Stimulated activated CD4-positive, alpha-beta T cell treated with anti-CD3 and anti-CD28 coated beads, Interleukin-15, amount 100 ng/mL, for 1 hour (primary cell): ENCODE measurements at places on chromosomes 4 and X.

DNA sequence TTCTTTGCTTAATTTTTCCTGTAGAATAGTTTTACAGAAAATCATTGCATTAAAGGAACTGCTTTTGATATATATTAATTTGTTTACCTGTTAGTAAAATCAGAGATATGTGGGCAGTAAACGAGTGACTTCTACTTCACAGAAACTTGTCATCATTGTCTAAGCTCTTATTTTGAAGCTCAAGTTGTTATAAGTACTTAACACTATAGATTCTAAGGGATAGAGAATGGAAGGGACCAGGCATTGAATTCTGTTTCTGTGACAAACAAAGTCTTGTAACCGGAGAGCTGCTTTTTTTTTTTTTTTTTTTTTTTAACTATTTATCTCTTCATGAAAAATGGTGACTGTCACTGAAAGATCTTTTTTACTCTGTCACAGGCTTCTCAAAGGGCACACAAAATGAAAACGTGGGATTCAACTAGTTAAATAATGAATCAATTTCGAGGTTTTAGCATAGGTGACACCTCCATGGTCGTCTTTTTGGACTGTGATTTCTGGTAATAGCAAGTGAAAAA is 14.4 kb downstream of the STK26 start:
- DNase-seq = no peak

- no peak for DNase-seq
Observed at GRCh38 chr4:120633810-120634209, 288.7 kb downstream of the PRDM5 start.

GRCh38 chrX:106987488-106987887 is 12.5 kb downstream of the MORC4 start:
- no peak for DNase-seq

GRCh38 chr4:1637580-1638271 is 46.4 kb downstream of the FAM53A start:
- no peak for DNase-seq

DNA sequence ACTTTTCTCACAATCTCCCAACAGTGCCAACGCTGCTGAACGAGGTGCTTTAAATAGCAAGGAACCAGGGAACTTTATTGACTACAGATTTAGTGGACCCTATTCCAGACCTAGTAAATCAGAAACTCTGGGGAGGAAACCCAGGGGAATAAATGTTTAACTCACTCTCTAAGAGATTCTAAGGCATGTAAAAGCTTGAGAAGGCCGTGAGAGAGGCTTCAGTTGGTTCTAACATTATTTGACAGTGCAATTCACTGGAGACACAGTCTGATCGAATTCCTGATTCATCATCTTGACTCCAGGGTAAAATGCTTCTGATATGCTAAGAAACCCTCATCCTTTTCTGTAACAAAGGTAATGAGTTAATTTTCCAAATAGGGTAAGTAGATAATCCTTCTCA is 494.4 kb downstream of the KCNIP4 start:
- no peak for DNase-seq

DNA sequence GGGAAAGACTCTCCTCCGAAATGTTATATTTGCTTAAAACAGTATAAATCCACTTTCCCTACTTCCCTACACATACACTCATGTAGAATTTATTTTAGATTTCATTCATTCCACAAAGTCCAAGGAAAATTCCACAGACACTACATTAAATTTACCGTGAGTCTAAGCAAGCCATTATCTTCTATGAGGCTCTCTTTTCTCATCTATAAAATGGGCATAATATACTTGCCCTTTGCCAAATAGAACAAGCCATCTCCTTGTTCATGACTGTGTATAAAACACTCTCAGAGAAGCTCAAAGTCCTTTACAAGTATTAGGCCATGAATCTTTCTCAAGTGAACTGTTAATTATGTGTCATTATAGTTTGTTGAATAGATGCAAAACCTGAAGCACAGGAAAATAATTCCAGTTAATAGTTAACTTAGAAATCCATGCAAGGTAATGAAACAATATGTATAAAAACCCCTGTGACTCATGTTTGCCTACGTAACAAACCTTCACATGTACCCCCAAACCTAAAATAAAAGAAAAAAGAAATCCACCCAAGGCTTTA is 10.7 kb downstream of the TEC start:
- no peak for DNase-seq

GRCh38 chr4:105558277-105558676 is 5.9 kb downstream of the ARHGEF38 start:
- no peak for DNase-seq

GRCh38 chrX:46722742-46723568 is 36.0 kb downstream of the SLC9A7 start:
- no peak for DNase-seq

GRCh38 chr4:159538556-159538955 is 435.7 kb downstream of the RAPGEF2 start:
- DNase-seq = no peak

GRCh38 chr4:186258216-186258811 is 7.7 kb upstream of the F11 start:
- DNase-seq = no peak

DNA sequence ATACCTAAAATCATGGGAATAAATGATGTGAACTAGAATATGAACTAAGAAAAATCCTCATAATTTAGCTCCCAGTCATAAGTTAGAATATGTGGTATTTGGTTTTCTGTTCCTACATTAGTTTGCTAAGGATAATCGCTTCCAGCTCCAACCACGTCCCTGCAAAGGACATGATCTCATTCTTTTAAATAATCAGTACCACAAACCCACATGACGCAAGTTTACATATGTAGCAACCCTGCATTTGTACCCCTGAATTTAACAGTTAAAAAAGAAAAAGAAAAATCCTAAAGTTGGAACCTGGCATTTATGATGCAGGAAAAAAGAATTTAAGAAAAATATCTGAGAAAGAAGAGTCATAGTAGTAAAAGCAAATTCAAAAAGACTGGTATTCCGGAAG is 13.3 kb downstream of the UBA6 start:
- DNase-seq = no peak

GRCh38 chrX:53374923-53375322 is 47.5 kb downstream of the SMC1A start:
- no peak for DNase-seq

DNA sequence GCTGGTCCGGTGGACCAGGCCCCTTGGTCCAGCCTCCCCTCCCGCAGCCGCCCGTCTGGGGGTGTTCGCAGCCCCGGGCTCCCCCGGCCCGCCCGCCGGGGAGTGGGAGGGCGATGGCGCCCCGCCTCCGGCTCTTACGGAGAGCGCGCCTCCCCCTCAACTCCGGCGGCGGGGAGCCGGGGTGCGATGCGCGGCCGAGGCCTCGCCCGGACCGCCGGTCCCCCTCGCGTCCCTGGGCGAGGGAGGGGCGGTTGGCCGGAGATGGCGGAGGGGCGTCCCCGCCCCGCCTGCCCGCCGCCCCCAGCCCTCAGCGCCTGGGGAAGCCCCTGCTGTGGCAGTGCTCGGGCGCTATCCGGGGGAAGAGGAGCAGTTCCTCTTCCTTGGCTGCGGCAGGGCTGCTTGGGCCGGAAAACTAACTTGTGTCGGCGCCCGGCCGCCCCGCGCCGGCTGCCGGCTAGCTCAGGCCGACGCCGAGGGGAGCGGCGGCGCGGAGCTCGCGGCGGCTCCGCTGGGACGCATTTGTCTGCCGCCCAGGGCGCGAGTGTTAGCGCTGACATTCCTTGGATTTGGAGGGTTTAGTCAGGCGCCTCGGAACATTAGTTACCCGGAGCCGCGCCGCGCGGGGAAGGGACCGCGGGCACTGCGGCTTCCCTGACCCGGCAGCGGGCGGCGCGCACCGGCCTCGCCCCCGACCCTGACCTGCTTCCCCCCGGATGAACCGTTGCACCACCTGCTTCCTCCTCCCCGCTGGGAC is 994 bp downstream of the GALNT7 start:
- DNase-seq = peak; percentile 23

DNA sequence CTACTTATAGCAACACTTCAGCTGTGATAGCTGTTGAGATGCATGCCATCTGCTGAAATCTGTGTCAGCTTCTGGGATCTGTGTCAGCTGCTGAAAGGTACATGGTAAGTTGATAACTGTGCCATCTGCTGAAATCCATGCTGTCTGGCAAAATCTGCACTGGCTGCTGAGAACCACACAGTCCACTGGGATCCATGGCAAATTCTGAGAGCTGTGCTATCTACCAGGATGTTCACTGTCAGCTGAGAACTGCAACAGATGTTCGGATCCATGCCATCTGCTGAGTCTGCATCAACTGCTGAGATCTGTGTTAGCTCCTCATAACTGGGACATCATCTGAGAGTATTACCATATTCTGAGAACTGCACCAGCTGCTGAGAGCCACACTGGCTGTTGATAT is 430.5 kb upstream of the POU3F4 start:
- DNase-seq = no peak

GRCh38 chr4:66636349-66636748 is 909.0 kb downstream of the CENPC start:
- DNase-seq = no peak
